ENCODE measurements at places on chromosomes 4 and X. TPM values are rescaled to one million over a fixed set of nuclear protein-coding genes. Genes with fewer than 3 reads are reported as not detected.

Gene PDGFRA
- total RNA-seq: 0.47 TPM

Gene XKRX
- total RNA-seq: 0.39 TPM

Gene HTR2C
- not detected for total RNA-seq

Gene GLOD5
- not detected for total RNA-seq

Gene ZNF827
- 51.1 TPM for total RNA-seq

Gene ZDHHC15
- 0.24 TPM for total RNA-seq

Gene TBX22
- not detected for total RNA-seq

Gene MTTP
- 0.29 TPM for total RNA-seq

Gene RIPPLY1
- total RNA-seq: not detected

Gene BRS3
- total RNA-seq: not detected

Gene JAKMIP1
- total RNA-seq: 16.9 TPM

DNA sequence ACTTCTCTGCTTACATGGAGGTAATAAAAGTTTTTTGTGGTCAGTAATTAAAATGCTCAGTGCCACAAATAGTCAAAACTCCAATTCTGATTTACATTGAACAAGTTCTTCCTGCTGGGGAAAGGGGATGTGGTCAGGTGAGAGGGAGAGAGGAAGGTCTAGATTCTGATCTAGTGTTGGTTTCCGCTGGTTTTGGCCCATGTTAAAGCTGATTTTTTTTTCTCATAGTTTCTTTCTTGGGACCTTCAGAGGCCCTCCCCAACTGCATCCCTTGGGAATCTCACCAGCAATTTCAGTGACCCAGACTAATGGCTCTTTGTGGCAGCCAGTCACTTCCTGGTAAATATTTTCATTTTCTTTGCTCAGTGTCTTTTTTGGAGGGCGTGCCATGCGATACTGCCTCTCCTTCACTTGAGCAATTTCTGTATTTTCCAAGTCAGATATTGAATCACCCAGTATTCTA, 332.7 kb downstream of the RAPGEF2 start:
- peaks cover 10% of the 10 kb centered on the region for H3K4me1 ChIP-seq
- peaks cover 6% of the 10 kb centered on the region for H3K27me3 ChIP-seq
- DNase-seq: no peak
- H3K27ac ChIP-seq: no peak overlapping the region
- no peaks in the 10 kb centered on the region for H3K36me3 ChIP-seq

DNA sequence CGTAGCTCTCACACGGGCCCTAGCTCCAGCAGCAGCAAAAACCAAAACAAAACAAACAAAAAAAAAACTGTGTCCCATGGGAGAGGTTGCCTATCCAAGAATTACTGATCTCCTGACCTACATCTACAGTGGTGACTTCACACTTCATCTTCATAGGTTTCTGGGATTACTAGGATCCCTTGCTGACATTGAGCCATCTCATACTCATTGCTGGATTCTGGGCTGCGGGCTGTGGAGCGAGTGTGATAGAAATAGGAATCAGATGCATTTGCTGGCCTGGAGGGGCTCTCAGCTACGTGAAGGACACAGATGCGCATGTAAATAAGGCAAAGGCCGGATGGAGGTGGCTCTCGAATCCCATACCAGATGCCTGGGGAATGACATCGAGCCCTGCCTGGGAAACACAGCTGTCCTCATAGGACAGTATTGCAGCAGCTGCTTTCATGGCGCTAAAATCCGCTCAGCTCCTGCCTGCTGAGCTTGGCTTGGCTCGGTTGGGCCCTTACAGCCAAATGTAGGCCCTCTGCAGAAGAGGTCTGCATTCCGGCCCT, 41.7 kb downstream of the CNGA2 start:
- no peaks in the 10 kb centered on the region for H3K27me3 ChIP-seq
- no peak overlapping the region for H3K4me3 ChIP-seq
- H3K27ac ChIP-seq: no peak overlapping the region

GRCh38 chr4:15410750-15411149, 17.1 kb upstream of the C1QTNF7 start:
- DNase-seq: no peak
- H3K4me3 ChIP-seq: no peak overlapping the region
- peaks cover 24% of the 10 kb centered on the region for H3K4me1 ChIP-seq
- peaks cover 2% of the 10 kb centered on the region for H3K27me3 ChIP-seq
- H3K27ac ChIP-seq: no peak overlapping the region
- H3K36me3 ChIP-seq: no peaks in the 10 kb centered on the region

DNA sequence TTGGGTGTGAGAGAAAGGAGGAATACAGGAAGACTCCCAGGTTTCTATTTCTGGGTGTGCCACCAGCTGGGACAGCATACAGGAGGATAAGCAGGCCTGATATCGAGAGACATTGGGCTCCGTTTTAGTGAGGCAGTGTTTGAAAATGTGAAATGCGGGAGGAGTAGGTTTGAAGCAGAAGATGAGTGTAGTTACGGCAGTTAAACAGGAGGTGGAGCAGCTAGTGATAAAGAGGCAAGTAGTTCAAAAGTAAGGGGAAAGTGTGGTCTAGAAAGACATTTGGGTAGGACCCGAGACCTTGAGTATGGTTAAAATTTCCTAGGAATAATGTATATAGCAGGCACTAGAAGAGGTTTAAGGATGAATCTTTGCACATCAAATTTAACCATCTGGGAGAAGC, 42.4 kb downstream of the DCUN1D4 start:
- H3K27ac ChIP-seq: no peak overlapping the region
- DNase-seq: no peak
- H3K4me1 ChIP-seq: no peaks in the 10 kb centered on the region
- H3K36me3 ChIP-seq: peaks cover 25% of the 10 kb centered on the region

DNA sequence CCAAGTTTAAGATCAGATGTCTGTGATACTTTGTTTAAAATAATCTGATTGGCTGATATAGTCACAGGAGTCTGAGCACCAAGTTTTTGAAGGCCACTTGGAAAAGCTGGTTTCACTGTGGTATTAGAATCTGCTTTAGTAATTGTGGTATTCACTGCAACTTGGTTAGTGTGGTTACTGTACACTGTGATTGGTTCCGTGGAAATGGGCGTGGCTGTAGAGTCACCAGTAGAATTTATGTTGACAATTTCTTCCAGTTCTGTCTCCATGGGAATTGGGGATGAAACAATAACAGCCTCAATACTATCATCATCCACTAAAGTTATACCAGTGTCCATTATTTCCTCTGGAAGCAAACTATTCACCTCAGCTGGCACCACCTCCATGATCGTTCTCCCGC, 26.2 kb downstream of the LIN54 start:
- H3K36me3 ChIP-seq: peaks cover 19% of the 10 kb centered on the region
- H3K4me1 ChIP-seq: peaks cover 14% of the 10 kb centered on the region
- no peak overlapping the region for H3K27ac ChIP-seq

DNA sequence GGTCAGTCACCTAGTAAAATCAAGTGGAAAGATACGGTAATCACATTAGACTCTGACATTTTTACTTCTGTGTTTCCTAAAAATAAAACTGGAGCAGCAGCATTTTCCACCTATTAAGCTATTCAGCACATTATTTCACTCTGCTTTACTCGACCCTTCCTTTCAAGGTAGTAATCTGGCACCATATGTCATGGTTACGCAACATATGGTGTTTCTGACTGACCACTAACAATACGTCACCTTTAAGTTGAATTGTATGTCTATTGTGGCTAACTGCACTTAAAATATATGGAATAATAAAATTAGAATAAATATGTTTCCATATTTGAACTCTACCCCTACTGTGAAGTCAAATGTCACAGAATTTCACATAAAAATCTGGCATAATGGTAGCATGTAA, 168.8 kb downstream of the CDS1 start:
- H3K4me1 ChIP-seq: no peaks in the 10 kb centered on the region
- DNase-seq: no peak
- H3K27me3 ChIP-seq: peaks cover 5% of the 10 kb centered on the region
- no peaks in the 10 kb centered on the region for H3K36me3 ChIP-seq

- H3K36me3 ChIP-seq: peaks cover 65% of the 10 kb centered on the region
- H3K4me1 ChIP-seq: peaks cover 39% of the 10 kb centered on the region
- H3K4me3 ChIP-seq: no peak overlapping the region
Measured at GRCh38 chr4:2940267-2941137, 22.7 kb downstream of the NOP14 start.

- peaks cover 20% of the 10 kb centered on the region for H3K36me3 ChIP-seq
- H3K4me3 ChIP-seq: no peak overlapping the region
- H3K4me1 ChIP-seq: no peaks in the 10 kb centered on the region
- no peak for DNase-seq
- H3K27me3 ChIP-seq: no peaks in the 10 kb centered on the region
Measured at GRCh38 chr4:42531341-42532030, 125.4 kb downstream of the ATP8A1 start.

- H3K27me3 ChIP-seq: no peaks in the 10 kb centered on the region
- H3K4me3 ChIP-seq: no peak overlapping the region
- no peaks in the 10 kb centered on the region for H3K4me1 ChIP-seq
- DNase-seq: no peak
- no peaks in the 10 kb centered on the region for H3K36me3 ChIP-seq
- H3K27ac ChIP-seq: no peak overlapping the region
Measured at GRCh38 chr4:6535706-6536105, 39.3 kb upstream of the MAN2B2 start.

DNA sequence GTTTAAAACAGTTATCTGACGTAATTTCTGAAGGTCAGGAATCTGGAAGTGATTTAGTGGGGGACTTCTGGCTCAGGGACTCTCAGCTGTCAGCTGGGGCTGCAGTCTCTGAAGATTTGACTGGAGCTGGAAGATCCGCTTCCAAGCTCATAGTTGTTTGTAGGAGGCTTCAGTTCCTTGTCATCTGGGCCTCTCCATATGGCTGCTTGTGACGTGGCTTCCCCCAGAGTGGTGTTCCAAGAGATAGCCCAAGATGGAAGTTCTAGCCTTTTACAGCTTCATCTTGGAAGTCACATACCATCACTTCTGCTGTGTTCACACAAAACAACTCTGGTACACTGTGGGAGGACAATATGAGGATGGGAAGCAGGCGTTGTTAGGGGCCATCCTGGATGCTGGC, 2.1 kb downstream of the MPC1L start:
- no peak for DNase-seq
- no peaks in the 10 kb centered on the region for H3K27me3 ChIP-seq
- no peaks in the 10 kb centered on the region for H3K4me1 ChIP-seq
- no peak overlapping the region for H3K27ac ChIP-seq

DNA sequence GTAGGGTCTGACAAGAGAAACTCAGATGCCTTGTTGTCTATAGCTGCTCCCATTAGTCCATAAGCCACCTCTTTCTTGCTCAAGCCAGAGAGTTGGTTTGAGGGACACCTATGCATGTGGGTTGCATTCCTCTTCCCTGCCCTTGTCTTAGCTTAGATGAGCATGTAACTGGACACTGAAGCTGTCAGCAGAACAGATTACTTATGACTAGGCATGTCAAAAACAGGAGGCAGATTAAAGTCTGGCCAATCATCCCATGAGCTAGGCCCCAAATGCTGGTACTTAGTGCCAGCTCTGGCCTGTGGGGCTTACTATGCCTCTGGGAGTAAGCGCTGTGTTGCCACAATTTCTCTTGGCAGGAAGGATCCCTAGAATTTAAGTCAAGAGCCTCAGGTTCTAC, 215.2 kb downstream of the AR start:
- DNase-seq: no peak
- no peaks in the 10 kb centered on the region for H3K27me3 ChIP-seq
- no peaks in the 10 kb centered on the region for H3K36me3 ChIP-seq

- no peaks in the 10 kb centered on the region for H3K4me1 ChIP-seq
- no peak overlapping the region for H3K27ac ChIP-seq
- H3K27me3 ChIP-seq: no peaks in the 10 kb centered on the region
Measured at GRCh38 chr4:8768357-8768999, 103.2 kb downstream of the HMX1 start.

GRCh38 chr4:166622425-166622977, 611.8 kb downstream of the SPOCK3 start:
- no peaks in the 10 kb centered on the region for H3K36me3 ChIP-seq
- DNase-seq: no peak
- no peaks in the 10 kb centered on the region for H3K4me1 ChIP-seq

- no peak overlapping the region for H3K27ac ChIP-seq
- no peak overlapping the region for H3K4me3 ChIP-seq
- no peaks in the 10 kb centered on the region for H3K27me3 ChIP-seq
- no peak for DNase-seq
Measured at GRCh38 chr4:137310593-137311490, 221.5 kb downstream of the PCDH18 start.

GRCh38 chr4:40327340-40327739, 7.8 kb upstream of the CHRNA9 start:
- H3K27ac ChIP-seq: no peak overlapping the region
- H3K36me3 ChIP-seq: no peaks in the 10 kb centered on the region
- DNase-seq: no peak
- H3K4me1 ChIP-seq: peaks cover 16% of the 10 kb centered on the region

- no peaks in the 10 kb centered on the region for H3K36me3 ChIP-seq
- peaks cover 4% of the 10 kb centered on the region for H3K27me3 ChIP-seq
- H3K4me3 ChIP-seq: no peak overlapping the region
- H3K4me1 ChIP-seq: no peaks in the 10 kb centered on the region
- no peak for DNase-seq
- H3K27ac ChIP-seq: no peak overlapping the region
Measured at GRCh38 chr4:71266090-71266794, 72.6 kb upstream of the SLC4A4 start.

- peaks cover 7% of the 10 kb centered on the region for H3K27me3 ChIP-seq
- no peak overlapping the region for H3K4me3 ChIP-seq
- DNase-seq: no peak
Measured at GRCh38 chrX:17616936-17617335, 120.4 kb upstream of the SCML1 start.

- H3K4me3 ChIP-seq: no peak overlapping the region
- peaks cover 7% of the 10 kb centered on the region for H3K27me3 ChIP-seq
- no peaks in the 10 kb centered on the region for H3K36me3 ChIP-seq
- no peak overlapping the region for H3K27ac ChIP-seq
- DNase-seq: no peak
- H3K4me1 ChIP-seq: no peaks in the 10 kb centered on the region
Measured at GRCh38 chrX:46941341-46941740, 29.1 kb downstream of the JADE3 start.

DNA sequence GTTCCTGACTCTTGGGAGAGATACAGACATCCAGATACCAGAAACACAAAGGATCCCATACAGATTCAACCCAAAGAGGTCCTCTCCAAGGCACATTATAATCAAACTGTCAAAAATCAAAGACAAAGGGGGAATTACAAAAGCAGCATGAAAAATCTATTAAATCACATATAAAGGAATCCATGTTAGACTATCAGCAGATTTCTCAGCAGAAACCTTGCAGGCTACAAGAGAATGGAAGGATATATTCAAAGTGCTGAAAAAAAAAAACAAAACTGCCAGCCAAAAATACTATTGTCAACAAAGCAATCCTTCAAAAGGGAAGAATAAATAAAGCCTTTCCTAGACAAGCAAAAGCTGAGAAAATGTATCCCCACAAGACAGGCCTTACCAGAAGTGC, 14.8 kb upstream of the ADGRL3 start:
- no peaks in the 10 kb centered on the region for H3K27me3 ChIP-seq
- no peak for DNase-seq
- H3K4me1 ChIP-seq: no peaks in the 10 kb centered on the region
- H3K27ac ChIP-seq: no peak overlapping the region

All from activated T-helper 1 cell treated with anti-CD3 and anti-CD28 coated beads, Interleukin-12 subunit alpha, Interleukin-12 subunit beta, Interleukin-2, Interleukin-4 antibody, amounts not matched to agents 30 ng/mL and 10 ng/mL and 1 ng/mL, durations not matched to agents 14 hours and 24 hours and 36 hours (primary cell).